ENCODE measurements at places on chromosomes 2 and 18. TPM values are rescaled to one million over a fixed set of nuclear protein-coding genes. Genes with fewer than 3 reads are reported as not detected.

Gene C2orf81
- 3.6 TPM for total RNA-seq

Gene ARHGEF33
- 0.57 TPM for total RNA-seq

Gene TRABD2A
- 7.5 TPM for total RNA-seq

Gene TBR1
- total RNA-seq, result not detected

Gene SP9
- total RNA-seq, result 0.07 TPM

DNA sequence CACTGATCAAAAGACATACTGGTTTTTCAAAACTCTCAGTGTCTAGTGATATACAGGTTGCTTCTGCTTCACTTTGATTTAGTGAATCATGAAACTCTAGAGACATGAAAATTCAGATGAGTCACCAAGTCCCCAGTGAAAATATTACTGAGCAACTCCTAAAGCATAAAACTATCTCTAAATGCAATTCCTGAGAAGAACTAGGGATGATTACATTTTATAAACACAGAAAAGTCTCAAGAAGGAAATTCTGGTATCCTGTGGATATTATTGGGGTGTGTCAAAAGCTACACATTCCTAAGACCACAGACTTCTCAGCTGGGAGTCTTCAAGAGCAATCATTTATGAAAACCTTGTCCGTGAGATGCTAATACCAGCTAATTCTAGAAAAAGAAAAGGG lies 9.7 kb downstream of the LRRTM4 start:
- H3K36me3 ChIP-seq, result no peaks in the 10 kb centered on the region
- H3K27ac ChIP-seq, result no peak overlapping the region
- H3K4me1 ChIP-seq, result peaks cover 43% of the 10 kb centered on the region
- no peaks in the 10 kb centered on the region for H3K27me3 ChIP-seq
- no peak overlapping the region for H3K4me3 ChIP-seq
- no peak for DNase-seq

DNA sequence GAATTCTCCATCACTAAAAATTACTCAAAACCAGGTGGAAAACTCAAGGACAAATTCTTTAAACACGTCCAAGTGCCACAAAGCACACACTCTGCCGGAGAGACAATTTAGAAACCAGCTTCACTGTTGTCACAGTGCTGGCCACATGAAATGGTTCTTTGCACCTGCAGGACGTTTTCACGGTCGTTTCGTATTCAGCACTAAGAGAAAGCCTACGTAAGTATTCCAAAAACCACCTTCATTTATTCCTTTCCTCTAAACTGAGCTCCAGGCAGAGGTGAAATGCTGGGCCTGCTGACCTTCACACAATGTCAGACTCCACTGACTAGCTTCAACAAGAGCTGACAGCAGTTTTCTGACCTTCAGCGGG lies 680 bp downstream of the ATP5F1A start:
- H3K4me3 ChIP-seq, result peak overlapping the region; percentile 98
- no peak for DNase-seq
- H3K36me3 ChIP-seq, result peaks cover 39% of the 10 kb centered on the region
- no peaks in the 10 kb centered on the region for H3K27me3 ChIP-seq

DNA sequence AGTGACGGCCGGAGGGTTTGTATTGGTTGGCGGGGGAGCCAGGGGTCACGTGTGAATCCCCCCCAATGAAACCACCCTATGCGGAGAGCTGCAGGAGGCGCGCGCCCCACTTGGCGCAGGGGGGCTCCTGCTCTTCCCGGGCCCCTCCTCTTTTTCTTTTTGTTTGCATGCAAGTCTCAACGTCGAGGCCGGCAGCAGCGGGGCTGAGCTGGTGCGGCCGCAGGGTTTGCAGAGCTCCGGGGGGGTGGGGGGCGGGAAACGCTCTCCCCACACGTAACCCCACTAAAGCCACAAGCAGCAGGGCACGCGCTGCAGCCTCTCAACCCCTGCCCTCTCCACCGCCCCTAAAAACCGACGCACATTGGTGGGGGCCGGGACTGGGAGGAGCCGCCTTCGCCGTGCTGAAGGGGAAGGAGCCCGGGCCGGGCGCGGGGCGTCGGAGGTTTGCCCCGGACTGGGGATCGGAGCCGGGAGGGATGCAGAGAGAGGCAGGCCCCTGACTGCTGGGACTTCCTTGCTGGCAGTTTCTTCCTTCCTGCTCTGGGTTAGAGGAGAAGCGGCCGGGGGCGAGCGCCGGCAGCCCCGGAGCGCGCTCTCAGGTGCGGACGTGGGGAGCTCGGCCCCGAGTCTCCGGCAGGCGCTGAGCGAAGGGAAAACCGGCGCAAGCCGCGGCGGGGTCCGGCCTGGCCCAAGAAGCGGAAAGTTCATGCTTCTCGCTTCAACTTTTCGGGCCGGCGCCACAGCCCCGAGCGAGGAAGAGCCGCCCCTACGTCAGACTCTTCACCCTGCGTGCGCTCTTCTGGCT lies 864 bp downstream of the LBH start:
- H3K36me3 ChIP-seq, result peaks cover 13% of the 10 kb centered on the region
- peak; percentile 77 for DNase-seq
- no peak overlapping the region for H3K27ac ChIP-seq

DNA sequence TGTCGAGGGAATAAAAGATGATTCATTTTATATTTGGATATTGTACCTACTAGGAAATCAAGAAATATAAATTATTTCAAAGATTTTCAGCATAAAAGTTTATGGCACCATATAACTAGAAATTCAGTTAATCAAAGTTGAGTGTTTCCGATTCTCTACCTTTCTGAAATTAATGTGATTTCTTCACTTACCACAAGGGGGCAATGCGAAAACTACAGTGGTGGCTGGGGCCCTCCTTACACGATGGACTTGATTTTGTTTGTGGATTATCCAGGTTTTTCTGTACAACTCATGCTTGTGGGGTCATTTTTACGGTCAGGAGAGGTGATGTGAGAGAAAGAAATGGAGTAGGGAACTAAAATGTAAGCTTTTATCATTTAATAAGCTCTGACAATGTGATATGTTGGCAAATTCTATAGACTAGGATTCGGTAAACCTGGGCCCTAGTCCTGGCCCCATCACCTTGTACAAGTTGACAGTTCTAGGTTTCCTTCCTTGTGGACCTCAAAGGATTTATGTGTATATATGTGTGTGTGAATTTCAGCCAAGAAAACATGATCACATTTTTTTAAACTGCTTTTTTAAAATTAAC lies 47.6 kb downstream of the G6PC2 start:
- H3K36me3 ChIP-seq, result no peaks in the 10 kb centered on the region
- no peak overlapping the region for H3K27ac ChIP-seq
- no peaks in the 10 kb centered on the region for H3K27me3 ChIP-seq
- no peaks in the 10 kb centered on the region for H3K4me1 ChIP-seq
- DNase-seq, result no peak

DNA sequence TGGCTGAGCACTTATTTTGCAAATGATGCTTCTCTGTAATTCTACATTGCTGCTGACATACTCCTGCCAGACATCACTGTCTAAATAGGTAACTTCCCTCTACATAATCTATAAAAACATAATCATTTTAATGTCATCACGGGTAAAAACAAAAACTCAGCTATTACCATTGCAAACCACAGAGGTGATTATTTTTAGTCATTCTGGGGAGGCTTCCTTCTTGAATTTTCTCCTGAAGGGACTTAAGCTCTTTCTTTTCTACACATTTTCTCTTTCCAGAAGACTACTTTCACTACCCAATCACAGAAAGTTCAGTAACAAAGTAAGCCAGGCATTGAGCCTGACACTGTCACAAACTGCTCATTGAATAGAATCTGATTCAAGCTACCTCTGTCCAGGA lies 40.4 kb upstream of the NFU1 start:
- H3K4me1 ChIP-seq, result peaks cover 4% of the 10 kb centered on the region
- H3K4me3 ChIP-seq, result no peak overlapping the region
- H3K27ac ChIP-seq, result no peak overlapping the region
- H3K27me3 ChIP-seq, result no peaks in the 10 kb centered on the region
- H3K36me3 ChIP-seq, result no peaks in the 10 kb centered on the region

DNA sequence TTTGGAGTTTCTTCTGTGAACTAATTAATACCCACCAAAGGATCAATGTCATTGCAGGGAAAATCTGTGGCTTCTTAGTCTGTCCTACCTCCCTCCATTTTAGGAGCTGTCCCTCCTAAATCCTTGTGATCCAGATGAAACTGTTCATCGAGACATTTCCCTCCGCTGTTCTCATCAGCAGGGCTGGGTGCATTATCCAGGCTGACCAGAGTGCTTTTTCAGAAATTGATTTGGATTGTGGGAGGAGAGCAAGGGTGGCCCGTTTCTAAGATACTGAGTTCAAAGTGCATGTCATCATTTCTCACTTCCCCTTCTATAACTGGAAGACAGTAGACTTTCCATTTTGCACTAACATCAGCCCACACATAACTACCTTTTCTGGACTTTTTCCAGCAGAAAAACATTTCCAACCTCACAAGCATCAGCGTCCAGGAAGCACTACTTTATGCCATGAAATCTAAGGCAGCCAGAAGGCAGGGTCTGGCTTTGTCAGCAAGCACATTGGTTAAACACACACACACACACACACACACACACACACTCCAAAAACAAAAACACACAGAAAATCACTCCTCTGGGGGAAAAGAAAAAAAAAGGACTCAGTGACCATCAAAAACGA lies 94.1 kb downstream of the ANKRD44 start:
- H3K27me3 ChIP-seq, result no peaks in the 10 kb centered on the region
- H3K36me3 ChIP-seq, result no peaks in the 10 kb centered on the region
- no peak for DNase-seq
- H3K4me1 ChIP-seq, result no peaks in the 10 kb centered on the region
- H3K4me3 ChIP-seq, result no peak overlapping the region

DNA sequence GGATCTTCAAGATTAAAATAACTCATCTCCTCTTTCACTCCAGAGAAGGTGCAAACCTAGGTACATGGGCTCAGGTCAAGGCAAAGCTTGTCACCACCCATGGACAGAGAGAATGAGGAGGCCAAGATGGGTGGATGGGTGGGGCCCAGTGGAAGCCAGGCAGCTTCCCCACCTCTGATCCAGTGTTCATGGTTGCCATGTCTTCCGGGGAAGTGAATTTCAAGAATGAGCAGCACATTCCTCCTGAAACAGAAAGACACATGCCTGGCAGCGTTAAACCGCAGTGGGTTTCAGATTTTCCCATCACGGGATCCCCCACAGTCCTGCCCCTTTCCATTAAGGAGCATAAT lies 301.7 kb downstream of the EIPR1 start:
- H3K4me1 ChIP-seq, result peaks cover 5% of the 10 kb centered on the region
- H3K27me3 ChIP-seq, result no peaks in the 10 kb centered on the region
- H3K27ac ChIP-seq, result no peak overlapping the region
- no peak for DNase-seq
- no peak overlapping the region for H3K4me3 ChIP-seq
